A549 treated with GW870086 at 1 μM for 4 hours (cell line): ENCODE measurements at places on chromosomes 3 and 15. TPM values are rescaled to one million over a fixed set of nuclear protein-coding genes. Genes with fewer than 3 reads are reported as not detected.

The GRM2 gene
- 0.06 to 0.09 TPM (median 0.06 TPM) in 3 of 5 replicates, not detected in the others for total RNA-seq

The ZNF592 gene
- 16.2 to 23.5 TPM (median 20.5 TPM) in 5 replicates for total RNA-seq

The NTRK3 gene
- total RNA-seq, result 16.5 to 25.8 TPM (median 22.9 TPM) in 5 replicates

The MLF1 gene
- total RNA-seq, result 24.0 to 27.8 TPM (median 26.9 TPM) in 5 replicates
